Coronary artery (tissue), 2 donors: ENCODE measurements at places on chromosomes 2 and 18.

DNA sequence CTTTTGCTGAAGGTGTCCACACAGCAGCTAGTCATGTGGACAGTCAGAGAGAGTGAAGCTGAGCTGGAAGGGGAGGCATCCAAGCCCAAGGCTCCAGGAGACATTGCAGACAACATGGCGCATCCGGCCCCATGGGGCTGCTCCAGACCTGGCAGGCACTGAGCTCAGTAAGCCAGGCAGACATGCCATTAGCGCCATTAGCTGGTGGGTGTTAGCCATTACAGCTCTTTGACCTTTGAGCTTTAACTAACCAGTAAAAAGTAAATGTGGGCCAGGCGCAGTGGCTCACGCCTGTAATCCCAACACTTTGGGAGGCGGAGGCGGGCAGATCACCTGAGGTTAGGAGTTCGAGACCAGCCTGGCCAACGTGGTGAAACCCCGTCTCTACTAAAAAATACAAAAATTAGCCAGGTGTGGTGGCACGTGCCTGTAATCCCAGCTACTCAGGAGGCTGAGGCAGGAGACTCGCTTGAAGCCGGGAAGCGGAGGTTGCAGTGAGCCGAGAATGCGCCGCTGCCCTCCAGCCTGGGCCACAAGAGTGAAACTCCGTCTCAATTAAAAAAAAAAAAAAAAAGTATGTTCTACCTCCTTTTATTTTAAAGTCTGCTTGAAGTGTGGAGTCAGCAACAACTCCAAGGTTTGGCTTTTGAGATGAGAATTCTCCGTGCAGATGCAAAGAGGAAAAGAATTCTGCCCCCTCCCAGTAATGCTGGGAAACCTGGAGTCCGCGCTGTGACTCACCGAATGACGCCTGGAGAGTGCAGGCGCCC is 69.4 kb downstream of the TWSG1 start:
- no peak for DNase-seq

DNA sequence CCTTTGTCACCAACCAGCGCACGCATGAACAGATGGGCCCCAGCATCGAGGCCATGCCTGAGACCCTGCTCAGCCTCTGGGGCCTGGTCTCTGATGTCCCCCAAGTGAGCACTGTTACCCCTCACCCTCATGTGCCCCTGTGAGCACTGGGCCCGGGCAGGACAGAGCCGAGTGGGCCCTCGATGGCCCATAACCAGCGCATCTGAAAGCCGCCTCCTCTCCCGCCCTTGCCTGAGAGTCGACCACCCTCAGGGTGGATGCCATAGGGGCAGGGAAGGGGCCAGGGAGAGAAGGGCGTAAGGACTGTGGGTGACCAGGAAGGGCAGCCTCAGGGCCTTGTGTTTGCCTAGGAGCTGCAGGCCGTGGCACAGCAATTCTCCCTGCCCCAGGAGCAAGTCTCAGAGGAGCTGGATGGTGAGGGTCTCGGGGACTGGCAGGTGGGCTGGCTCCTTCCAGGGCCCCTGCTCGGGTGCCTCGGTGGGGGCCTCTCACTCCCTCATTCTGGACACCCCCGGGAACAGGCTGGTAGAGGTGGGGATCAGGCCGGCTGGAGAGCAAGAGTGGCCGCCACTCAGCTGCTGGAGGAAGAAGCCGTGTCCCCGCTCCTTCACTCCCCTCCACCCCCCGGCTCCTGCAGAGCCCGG is 2.1 kb downstream of the PROM2 start:
- no peak for DNase-seq

GRCh38 chr2:205770577-205770976 is 88.3 kb downstream of the NRP2 start:
- no peak for DNase-seq

GRCh38 chr18:13811993-13812392 is 12.0 kb upstream of the MC5R start:
- DNase-seq: no peak

GRCh38 chr2:220499225-220499624 is 871.8 kb downstream of the SLC4A3 start:
- no peak for DNase-seq

- DNase-seq: no peak
These were observed 59.8 kb upstream of the IL1R1 start for GRCh38 chr2:102082571-102083392.

GRCh38 chr18:44802508-44802907 is 121.8 kb downstream of the SETBP1 start:
- DNase-seq: no peak

- peak; percentile 61 for DNase-seq
These were observed 36.4 kb upstream of the SLC14A1 start for GRCh38 chr18:45687621-45688020.

- DNase-seq: no peak
These were observed 774 bp downstream of the IER3IP1 start for GRCh38 chr18:47175283-47175897.

- no peak for DNase-seq
These were observed 14.0 kb downstream of the TMEM177 start for GRCh38 chr2:119692954-119693353.

- DNase-seq: no peak
These were observed 33.8 kb downstream of the ACVR1 start for GRCh38 chr2:157842106-157842879.

- no peak for DNase-seq
These were observed 168.2 kb downstream of the PKP4 start for GRCh38 chr2:158624961-158625360.

DNA sequence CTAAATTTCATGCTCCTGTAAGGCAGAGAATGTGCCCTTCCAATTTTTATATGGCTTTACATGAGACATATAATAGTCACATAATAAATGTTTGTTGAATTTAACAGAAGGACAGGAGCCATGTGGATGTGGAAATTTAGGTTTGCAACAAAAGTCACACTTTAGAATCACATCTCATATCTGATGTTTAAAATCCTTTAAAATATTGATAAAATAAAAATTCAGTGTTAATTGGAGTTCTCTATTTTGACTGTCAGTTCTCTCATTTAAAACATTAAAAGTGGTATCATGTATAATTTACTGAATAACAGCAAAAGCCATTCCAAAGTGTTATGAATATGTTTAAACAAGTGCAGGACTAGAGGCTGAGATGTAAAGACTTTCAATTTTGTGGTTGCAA is 594.1 kb downstream of the LRRTM4 start:
- no peak for DNase-seq

DNA sequence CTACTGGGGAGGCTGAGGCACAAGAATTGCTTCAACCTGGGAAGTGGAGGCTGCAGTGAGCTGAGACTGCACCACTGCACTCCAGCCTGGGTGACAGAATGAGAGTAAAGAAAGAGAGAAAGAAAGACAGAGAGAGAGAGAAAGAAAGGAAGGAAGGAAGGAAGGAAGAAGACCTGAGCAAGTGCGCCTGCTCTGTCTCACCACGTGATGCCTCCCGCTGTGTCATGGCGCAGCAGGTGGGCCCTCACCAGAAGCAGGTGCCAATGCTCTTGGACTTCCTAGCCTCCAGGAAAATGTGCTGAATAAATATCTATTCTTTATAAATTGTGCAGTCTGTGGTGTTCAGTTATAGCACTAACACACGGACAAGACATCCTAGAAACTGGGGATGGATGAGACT is 270.0 kb downstream of the CYP26B1 start:
- no peak for DNase-seq

GRCh38 chr2:100179806-100180205 is 37.4 kb upstream of the AFF3 start:
- DNase-seq: no peak

DNA sequence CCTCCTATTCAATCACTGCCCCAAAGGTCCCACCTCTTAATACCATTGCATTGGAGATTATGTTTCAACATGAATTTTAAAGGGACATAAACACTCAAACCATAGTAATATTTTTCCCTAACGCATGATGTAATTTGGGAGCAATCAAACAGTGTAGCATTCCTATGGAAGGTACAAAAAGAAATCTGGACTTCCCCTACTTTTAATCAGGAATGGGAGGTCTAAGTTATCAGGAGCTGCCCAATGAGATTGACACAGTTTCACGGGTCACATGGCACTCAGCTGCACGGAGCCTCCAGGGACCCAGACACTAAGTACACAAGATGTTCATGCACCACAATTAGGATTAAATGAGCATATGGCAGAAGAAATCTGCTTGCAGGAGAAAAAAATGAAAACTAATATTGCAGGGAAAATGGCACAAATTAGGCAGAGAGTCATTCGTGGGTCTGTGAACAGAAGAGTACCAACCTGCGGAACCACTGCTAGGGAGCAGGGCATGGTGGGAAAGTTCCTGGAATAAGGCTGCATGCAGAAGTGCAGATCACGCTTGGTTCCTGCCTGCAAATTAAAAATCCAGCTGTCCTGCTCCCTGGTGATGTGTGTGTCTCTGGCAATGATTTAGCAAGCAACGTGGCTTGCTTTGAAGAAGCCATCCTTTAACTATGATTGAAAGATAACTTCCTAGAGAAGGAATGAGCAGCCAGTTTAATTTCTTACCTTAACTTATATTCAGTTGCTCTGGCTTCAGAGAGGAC is 326.6 kb upstream of the ID2 start:
- no peak for DNase-seq

DNA sequence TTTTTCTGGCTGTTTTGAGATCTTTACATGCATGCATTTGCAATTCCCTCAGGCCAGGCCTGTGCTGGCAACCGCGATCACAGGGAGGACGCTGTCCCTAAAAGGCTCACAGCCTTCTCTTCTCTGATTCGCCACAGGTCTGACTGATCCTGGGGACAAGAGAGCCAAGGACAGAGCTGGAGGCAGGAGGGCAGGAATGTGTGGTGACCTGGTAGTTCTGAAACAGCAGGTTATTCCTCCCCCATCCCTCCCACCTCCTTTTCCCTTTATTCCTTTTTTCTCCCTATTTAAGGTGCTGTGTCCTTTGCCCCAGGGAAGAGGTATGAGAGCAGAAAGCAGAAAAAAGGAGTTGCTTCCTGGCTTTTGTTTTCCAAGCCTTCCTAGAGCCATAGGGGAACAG is 21.9 kb downstream of the TMEM177 start:
- DNase-seq: no peak

GRCh38 chr18:61753373-61753772 is 139.4 kb downstream of the RNF152 start:
- DNase-seq: no peak

GRCh38 chr2:178482437-178482836 is 2.2 kb downstream of the PLEKHA3 start:
- DNase-seq: no peak

- DNase-seq: no peak
These were observed 58.8 kb downstream of the CCDC195 start for GRCh38 chr2:224657349-224657748.

GRCh38 chr18:75076286-75076685 is 132.7 kb downstream of the PTGR3 start:
- DNase-seq: no peak

DNA sequence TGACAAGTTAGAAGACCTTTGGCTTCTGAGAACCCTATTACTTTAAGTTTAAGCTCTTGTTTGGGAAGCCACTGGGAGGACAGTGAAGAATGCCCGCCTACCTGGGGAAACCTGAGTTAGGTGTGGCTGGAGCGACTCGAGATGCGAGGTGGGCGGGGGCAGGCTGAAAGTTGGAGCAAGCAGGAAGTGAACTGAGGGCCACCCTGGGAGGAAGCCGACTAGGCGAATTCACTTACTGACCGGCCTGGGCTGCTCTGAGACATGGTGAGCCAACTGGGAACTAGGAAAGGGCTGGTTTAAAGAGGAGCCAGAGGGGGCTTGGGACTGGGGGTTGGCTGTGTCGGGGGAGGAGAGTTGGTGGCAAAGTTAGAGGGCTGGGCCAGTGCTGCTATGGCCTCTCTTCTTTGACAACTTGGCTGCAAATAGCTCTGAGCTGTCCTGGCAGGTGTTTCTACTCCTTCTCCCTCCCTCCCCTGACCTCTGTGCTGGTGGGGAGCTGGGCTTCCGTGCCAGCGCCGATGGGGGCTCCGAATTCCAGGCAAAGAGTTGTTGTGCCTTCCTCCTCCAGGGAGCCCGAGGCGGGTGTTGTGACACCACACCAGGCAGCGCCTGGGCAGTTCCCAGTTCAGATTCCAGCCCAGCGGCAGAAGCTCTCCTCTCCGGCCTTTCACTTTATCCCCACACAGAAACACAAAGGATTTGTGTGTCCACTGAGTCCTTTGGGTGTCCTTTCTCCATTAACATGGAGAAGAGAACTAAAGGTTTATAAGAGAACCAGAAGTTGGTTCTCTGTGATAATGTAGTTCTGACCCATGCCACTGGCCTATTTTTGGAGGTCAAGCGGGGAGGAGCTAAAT is at the start of gene VAMP8:
Gene VAMP8, plus strand, starts transcription at position 201 of the 857 bp plus-strand sequence. Its CDS starts 61 bp downstream, at position 262.
- no peak for DNase-seq

- no peak for DNase-seq
These were observed 85.6 kb downstream of the EHD3 start for GRCh38 chr2:31319406-31320175.

GRCh38 chr2:238290091-238290509 is 1.7 kb upstream of the PER2 start:
- DNase-seq: no peak

DNA sequence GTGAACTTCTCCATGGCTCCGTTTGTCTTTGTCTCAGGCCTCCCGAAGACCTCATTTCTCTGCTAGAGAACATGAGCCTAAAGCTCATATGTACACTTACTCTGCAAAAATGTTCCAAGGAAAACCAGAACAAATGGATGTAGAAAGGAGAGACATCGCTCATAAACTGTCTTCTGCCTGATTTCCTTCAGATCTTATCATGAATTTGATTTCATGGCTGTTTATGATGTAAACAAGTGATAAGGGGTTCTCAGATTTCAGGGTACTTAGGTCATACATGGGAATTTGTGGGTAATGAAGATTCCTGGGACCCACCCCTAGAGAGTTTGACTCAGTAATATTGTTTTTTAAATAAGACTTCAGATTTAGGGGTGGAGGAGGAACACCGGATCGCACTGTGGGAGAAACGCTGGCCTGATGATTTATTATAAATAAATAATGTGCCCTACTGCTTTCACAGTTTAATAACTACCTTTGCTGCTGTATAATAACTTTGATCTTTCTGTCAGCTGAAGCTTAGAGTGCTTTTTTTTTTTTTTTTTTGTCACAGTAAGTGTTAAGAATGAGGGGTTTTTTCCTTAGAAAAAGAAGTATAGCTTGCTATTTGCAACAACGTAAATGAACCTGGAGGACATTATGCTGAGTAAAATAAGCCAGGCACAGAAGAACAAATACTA is 14.9 kb downstream of the AOX1 start:
- DNase-seq: no peak

DNA sequence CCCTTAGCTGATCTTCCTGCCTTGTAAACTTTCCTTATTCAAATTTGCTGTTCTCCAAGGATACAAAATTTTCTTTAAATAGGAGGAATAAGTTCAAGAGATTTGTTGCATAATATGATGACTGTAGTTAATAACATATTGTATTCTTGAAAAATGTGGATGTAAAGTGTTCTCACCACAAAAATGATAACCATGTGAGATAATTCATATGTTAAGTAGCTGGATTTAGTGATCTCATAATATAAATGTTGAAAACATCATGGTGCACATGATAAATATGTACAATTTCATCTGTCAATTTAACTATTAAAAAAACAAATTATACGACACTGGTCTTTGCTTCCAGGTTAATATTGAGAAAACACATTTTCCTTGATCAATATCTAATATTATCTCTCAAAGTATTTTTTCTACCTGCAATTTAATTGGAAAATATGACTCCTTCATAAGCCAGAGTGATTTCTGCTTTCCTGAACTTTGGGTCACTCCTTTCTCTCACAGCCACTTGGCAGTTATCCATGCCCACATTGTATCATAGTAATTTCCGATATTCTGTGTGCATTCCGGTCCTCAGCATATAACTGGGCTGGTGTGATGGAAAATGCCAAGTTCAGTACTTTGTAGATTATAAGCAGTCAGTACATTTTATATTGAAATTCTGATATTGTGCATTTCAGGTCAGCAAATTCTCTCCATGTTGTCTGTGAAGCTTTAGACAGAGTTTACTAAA is 152.6 kb downstream of the GULP1 start:
- no peak for DNase-seq
